ENCODE measurements at places on chromosomes 6 and 20. TPM values are rescaled to one million over a fixed set of nuclear protein-coding genes. Genes with fewer than 3 reads are reported as not detected.

- DNase-seq: no peak
Observed at GRCh38 chr20:44067650-44068081, 119.3 kb downstream of the JPH2 start.

DNA sequence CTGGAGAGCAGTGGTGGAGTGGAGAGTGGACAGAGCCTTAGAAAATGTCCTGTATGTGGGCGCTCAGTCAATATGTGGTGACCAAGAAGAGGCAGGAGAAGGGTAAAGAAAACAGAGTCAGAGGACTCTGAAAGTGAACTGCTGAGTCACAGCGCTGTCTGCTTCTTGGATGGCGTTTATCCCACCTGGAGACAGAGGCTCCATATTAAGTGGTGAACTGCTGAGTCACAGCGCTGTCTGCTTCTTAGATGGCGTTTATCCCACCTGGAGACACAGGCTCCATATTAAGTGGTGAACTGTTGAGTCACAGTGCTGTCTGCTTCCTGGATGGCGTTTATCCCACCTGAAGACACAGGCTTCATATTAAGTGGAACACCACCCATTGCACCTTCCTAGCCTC is 119.3 kb upstream of the RALGAPA2 start:
- no peak for DNase-seq

Gene TRIM27
- total RNA-seq: 67.4 TPM

DNA sequence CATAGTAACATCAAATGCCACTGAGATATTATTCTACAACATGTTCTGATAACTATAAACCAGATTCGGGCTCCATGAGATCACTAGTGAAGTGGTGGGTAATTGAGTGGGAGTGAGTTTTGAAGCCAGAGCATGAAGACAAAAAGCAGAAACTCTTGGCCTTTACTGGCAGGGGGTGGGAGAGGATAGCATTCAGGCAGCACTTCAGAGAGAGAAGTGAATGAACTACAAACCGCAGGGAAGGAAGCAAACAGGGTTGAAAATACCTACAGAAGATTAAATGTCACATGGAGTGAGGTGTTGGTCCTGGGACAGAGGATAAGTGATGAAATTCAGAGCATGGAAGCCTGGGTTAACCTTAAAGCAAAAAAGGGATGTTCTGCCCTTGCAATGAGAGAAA is 250.0 kb downstream of the EPM2A start:
- no peak for DNase-seq

GRCh38 chr6:16769986-16770376 is 8.7 kb upstream of the ATXN1 start:
- DNase-seq: no peak

DNA sequence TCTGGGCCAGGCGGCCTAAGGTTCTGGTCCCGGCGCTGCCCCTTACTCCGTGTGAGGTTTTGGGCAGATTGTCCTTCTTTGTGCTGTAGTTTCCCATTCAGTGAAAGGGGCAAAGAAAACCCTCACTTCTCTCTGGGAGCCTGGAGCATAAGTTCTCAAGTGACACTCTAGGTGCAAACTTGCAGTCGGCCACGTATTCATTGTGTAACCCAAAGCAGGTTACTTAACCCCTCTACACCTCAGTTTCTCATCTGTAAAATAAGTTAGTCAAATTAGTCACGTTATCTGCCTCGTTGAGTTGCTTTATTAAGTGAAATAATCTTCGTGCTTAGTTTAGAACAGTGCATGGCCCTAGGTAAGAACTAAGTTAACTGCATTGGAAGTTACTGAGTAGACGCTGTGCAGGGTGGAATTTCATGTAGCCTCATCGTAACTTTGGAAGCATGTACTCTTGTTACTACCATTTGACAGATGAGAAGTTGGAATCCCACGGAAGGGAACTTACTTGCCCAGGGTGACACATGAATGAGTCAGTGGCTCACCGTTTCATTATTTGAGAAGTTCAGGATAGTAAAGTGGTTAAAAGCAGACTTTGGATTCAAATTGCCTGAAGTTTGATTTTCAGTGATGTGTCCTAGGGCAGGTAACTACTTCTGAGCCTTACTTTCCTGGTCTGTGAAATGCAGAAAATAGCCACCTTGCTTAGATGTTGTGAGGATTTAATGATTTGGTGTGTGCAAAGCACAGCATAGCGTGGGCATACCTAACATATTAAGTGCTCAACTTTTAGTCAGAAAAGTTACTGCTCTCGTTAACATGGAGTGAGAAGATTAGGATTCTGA is 556 bp upstream of the MROH8 start:
- DNase-seq: no peak

DNA sequence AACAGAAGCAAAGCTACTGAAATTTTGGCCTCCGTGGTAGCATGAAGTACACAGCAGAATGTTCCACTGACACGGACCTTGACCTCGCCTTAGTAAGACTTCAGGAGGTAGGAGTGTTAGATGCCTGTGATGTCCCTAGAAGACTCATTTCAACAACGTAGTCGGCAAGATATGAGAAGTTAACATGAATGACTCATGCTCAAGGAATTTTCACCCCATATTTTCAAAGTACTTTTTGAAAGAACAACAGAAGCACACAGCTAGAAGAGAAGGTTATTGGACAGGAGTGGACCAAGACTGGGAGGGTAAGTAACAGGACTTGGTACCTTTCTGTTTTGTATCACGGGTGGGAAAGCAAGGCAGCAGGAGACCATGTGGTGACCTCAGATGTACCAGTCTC is 78.0 kb downstream of the DZANK1 start:
- no peak for DNase-seq

DNA sequence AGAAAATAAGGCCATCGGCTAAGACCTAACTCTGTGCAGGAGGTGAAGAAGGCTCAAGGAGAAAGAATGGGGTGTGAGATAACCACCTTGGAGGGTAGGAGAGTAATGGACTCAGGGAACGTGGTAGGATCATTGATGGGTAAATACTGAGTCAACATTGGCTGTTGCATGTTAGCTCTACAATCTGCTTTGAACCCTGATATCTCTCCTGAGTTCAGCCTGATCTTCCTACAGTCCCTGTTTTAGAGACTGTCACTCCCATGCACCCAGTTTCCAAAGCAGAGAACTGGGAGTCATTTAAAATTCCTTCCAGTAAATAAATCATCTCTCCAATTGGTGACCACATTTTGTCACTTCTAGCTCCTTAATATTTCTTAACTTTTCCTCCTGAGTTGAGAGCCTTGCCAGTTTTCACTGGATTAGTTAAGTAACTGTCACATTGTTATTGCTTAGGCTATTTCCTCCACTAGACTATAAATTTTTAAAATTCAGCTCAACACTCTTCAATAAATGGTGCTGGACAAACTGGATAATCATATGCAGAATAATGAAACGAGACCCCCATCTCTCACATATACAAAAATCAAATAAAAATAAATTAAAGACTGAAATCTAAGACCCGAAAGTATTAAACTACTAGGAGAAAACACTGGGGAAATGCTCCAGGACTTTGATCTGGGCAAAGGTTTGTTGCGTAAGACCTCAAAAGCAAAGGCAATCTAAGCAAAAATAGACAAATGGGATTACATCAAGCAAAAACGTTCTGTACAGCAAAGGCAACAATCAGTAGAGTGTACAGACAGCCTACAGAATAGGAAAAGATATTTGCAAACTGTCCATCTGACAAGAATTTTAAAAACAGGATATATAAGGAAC is 138.9 kb upstream of the TMEM170B start:
- DNase-seq: no peak

Gene LZTS3
- total RNA-seq: 0.54 TPM

- no peak for DNase-seq
Observed at GRCh38 chr20:19815553-19815991, 57.5 kb downstream of the RIN2 start.

GRCh38 chr20:63446216-63447024 is 26.0 kb downstream of the KCNQ2 start:
- DNase-seq: no peak

Gene GCNT2
- 3.0 TPM for total RNA-seq

Gene AGER
- total RNA-seq: 20.2 TPM

DNA sequence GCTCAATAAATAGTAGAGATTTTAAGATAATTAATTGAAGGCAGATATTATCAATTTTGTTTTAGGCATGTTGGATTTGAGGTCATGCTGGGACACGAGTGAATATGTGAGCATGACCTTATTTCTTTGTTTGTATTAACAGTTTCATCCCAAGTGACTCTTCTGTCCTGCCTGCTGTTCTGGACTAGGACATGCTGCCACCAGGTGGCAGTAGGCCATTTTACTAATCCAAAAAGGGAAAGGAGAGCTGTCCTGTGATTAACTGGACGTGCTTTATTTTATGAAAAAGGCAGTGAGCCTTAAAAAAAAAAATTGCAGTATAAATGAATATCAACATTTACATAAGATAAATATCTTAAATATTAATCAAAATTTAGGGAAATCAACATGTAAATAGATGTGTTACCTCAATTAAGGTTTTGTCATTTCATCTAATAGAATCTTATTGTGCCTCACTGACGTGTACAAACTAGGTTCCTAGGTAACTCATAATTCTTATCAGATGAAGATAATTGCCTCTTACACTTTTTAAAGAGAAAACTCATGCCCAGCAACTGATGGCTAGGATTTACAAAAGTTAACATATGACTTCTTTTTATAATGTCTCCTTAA is 49.8 kb downstream of the FRK start:
- peak; percentile 6 for DNase-seq

GRCh38 chr6:102085257-102085656 is 691.7 kb downstream of the GRIK2 start:
- DNase-seq: no peak

DNA sequence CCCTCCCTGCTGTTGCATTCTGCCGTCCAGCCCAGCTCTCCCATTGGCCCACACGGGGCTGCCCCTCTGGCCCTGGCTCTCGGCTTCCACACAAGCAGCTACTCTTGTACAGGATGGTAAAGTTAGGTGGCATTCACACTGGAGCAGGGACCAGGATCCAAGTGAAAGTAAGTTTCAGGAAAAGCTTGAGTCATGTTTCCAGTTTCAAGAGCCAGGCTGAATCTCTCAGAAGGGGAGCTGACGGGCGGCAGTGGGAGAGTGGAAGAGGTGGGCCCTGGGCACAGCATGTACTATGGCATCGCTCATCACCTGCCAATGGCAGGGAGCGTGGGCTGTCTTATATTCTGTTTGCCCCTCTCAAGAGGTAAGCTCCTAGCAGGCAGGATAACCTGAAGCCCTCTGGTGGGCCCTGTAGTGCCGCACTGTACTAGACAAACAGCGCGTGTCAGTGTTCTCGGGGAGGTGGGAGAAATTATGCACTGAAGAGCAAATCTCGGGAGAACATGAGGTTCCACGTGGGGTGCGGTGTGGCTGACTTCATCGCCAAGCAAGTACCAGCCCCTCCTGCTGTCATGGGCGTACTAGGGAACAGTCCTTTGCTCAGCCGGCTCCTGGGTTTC is 241.5 kb downstream of the NRN1 start:
- no peak for DNase-seq

Gene PMEPA1
- 0.57 TPM for total RNA-seq

Gene MLN
- total RNA-seq: not detected

- no peak for DNase-seq
Observed at GRCh38 chr6:162026843-162027242, 700.7 kb downstream of the PRKN start.

Gene GPR63
- total RNA-seq: 3.2 TPM

Gene ARMH2
- total RNA-seq: not detected

Gene PTCRA
- total RNA-seq: not detected

- DNase-seq: no peak
Observed at GRCh38 chr6:11607383-11607782, 69.8 kb downstream of the TMEM170B start.

- peak; percentile 14 for DNase-seq
Observed at GRCh38 chr6:17015144-17015543, 86.7 kb upstream of the STMND1 start.

- DNase-seq: no peak
Observed at GRCh38 chr6:80940571-80940970, 811.9 kb downstream of the TENT5A start.

DNA sequence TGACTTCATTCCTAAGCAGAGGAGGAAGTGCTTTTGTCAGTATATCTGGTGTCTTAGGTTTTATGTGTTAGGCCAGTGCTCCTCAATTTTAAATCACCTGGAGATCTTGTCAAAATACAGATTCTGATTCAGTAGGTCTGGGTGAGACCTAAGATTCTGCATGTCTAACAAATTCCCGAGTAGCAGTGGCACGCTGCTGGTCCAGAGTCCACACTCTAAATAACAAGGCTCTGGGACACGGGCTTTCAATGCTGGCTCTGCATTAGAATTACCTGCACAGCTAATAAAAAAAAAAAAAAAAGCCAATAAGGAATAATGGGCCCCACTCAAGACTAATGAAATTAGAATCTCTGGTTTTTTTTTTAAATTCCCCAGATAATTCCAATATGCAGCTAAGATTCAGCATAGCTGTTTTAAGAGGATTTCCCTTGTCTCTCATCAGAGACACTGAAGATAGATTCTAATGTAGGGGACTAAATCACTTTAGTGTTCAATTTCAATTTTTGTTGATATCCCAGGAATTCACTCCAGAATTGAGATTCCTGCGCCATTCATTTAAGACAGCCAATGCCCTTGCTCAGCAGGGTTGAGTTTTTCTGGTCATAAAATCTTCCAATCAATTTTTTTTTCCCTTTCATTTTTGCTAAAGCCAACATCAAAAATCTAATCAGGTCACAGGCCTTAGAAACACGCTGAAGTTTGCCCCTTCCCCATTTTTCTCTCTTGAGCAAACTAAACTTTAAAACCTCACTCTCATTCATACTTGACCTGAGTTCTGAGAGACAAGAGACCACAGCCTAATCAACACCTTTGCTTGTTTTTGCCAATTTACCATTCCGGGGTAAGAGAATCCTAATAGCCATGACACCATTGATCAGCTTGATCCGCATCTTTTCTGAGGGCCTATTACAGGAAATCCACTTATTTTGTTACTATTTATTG is 2.4 kb downstream of the TDP2 start:
- no peak for DNase-seq

DNA sequence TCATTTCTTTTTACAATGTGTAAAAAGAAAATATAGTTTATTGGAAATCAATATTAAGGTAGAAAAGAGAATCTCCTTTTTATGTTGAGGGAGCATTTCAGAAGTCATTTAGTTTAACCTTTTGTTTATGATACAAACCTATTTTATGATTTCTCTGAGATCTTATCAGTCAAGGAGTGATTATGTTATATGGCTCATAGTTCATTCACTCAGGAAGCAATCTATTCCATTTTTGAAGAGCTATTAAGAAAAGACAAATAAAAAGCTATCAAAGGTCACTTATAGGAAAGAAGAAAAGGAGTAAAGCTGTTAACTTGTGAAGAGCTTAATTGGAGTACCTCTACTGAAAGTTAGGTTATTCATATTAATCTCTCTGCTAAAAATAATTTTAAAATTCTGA is 526.6 kb upstream of the JAG1 start:
- no peak for DNase-seq

Gene ENTPD6
- 43.5 TPM for total RNA-seq

Gene TREM2
- total RNA-seq: not detected

Gene CRISP3
- total RNA-seq: not detected

GRCh38 chr6:164396071-164397047 is 913.0 kb downstream of the C6orf118 start:
- no peak for DNase-seq

GRCh38 chr6:68691120-68691519 is 56.0 kb downstream of the ADGRB3 start:
- DNase-seq: no peak

- peak; percentile 26 for DNase-seq
Observed at GRCh38 chr20:57433657-57434389, 42.6 kb downstream of the RBM38 start.

GRCh38 chr6:149484733-149485700 is at the start of gene ZC3H12D:
Gene ZC3H12D, minus strand, starts transcription at chr6:149485014. Its CDS starts 10,471 bp downstream, at chr6:149474543.
- peak; percentile 76 for DNase-seq

- DNase-seq: no peak
Observed at GRCh38 chr6:113340371-113340770, 516.8 kb upstream of the MARCKS start.
